ENCODE measurements at places on chromosomes 2 and 18.

GRCh38 chr2:105455488-105456003 is 56.7 kb upstream of the FHL2 start:
- peak; percentile 66 for DNase-seq

DNA sequence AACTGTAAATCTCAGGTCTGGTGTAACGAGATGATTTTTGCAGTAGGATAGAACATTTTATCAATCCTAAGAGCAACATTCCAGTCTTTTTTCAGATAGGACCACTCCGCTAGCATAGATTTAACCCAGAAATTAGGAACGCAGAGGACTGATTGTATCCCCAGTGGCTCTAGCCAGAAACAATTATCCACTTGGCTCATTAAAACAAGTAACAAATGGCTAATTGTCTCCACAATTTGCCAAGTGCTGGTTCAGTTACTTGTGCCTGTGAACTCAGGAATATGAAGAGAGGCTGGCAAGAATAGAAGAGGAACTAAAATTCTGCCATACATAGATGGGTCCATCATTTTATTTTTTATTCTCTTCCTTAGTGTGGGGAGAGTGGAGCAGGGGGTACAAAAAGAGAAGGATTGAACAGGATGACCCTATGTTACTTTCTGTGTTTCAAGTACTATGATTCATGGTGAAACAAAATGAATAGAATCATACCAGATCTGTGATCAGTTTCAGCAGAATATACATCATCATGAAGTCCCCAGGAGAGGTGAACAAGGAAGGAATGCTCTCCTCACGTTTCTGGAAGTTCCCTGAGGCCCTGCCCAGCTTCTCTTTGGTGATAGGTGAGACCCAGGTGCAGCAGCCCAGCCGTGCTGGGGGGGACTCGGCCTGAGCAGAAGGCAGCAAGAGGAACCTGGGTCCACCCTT is 121.6 kb downstream of the ARL4C start:
- DNase-seq, result no peak

DNA sequence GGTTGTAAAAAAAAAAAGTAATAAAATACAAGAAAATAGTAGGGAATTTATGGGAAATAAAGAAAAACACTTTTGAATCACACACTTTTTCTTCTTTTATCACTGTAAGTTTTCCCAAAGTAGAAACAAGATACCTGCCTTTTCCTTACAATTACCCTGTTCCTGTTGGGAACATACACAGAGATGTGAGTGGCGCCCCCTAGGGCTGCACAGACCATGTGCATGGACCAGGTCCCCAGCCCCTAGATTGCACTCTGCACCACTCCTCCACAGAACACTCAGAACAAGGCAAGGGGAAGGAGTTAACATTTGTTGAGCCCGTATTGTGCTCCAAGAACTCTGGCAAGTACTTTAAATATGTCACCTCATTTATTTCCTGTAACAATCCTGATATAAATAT is 118.7 kb upstream of the NRP2 start:
- DNase-seq, result no peak

DNA sequence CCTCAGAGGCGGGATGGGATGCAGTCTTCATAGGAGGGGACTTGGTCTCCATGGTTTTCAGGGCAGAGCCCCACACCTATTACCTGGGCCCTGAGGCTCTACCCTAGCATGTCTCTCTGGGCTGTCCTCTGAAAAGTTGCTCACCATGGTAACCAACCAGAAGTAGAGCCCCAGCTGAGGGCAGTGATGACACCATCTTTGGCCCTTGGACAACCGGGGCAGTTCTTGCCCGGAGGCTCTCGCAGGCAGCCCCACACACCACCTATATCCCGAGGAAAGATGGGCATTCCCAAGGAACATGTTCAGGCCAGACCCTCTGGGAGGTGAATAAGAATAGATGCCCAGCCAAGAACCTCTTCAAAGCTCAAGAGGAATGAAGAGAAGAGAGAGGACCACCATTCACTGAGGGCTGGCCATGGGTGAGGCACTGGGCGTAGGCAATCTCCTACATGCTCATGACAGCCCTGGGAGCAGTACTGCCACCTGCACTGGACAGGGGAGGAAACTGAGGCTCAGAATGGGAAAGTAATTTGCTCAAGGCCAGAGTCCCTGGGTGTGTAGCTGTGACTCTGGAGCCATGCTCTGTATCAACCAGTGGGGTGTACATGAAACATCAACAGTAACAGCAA is 72.5 kb downstream of the HS1BP3 start:
- DNase-seq, result no peak

GRCh38 chr2:74179063-74179865 is 585 bp upstream of the MOB1A start:
- DNase-seq, result no peak

DNA sequence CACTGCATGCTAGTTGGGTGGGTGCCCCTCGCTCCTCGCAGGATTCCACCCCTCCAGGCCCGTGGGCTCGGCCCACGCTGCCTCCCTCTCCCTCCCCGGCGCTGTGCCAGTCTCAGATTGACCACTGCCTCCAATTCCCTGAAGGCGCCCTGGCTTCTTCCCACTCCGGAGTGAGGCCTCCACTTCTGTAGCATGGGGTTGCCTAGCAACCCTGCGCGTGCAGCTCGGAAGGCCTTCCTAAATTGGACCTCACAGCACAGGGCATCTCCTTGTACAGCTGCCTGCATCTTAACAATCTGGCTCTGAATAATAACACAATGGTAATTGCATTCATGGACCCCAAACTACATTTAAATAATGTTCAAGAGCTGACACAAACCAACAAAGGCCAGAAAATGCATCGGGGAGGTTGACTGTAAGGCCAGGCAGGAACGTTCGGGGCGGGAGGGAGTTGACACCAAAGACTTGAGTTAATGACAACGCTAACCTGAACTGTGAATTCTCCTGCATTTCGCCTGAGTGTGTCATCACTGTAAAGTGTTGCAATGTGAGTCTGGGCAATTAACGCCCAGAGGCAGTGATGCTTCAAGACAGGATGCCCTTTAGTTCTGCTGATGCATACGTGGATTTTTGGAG is 222.9 kb downstream of the ZBTB7C start:
- no peak for DNase-seq

- DNase-seq, result no peak
These were observed 2.8 kb upstream of the PSMD1 start for GRCh38 chr2:231053846-231054245.

DNA sequence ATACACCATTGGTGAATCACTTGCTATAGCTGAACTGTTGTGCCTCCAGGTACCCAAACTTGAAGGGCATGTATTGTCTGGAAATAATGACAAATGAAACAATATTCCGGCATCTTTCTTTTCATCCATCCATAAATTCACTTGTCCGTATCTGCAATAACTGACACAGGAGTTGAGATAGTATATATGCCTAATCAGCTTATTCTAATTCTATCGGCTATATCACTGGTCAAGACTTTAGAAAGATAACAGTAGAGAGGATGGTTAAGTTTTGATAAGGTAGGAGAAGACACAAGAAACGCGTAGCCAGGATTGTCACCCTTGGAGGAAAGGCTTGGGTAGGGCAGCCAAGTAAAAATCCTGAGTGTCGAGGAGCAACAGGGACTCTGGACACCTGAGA is 1634.6 kb upstream of the CELF4 start:
- no peak for DNase-seq

GRCh38 chr2:160228141-160228917 is 28.3 kb upstream of the ITGB6 start:
- DNase-seq, result no peak

- no peak for DNase-seq
These were observed 1256.7 kb upstream of the NRXN1 start for GRCh38 chr2:52288596-52288995.

GRCh38 chr2:54839461-54840255 is 116.2 kb downstream of the EML6 start:
- no peak for DNase-seq

DNA sequence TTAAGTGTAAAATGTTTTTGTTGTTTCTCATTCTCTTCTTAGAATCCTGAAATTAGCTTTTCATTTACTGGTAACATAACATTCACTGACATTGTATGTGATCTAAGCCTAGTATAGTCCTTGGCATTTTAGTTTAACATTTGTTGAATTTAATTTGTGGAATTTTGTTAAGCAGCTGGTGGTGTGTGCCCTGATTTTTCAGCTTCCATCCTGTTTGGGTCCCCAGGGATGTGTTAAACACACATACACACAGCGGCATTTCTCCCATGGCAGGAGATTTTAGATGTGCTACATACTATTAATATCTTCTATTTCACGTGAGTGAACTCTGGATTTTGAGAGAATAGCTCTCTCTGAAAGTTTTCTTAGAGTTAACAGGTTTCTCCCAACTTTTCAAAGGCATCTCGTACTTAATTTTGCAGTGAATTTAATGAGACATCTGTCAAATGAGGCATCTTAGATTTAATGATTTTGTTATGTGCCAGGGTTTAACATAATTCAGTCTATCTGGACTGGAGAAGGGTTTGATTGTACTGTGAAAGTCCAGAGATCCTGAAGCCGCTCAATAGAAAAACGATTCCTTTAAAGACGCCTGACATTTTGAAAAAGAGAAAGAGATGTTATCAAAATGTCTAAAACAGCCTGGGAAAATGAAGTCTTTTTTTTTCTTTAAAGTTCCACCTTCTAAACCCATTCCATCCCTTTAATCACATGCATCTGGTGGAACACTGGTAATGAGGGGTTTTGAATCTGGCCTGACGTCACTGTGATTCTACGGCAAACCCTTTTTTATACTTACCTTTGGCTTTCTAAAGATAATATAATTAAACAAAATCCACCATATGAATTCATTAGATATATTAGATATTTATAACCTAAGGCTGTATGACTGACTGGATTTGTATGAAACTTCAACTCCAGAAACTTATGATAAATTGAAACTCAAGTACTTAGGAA is 6.8 kb downstream of the PHLPP1 start:
- no peak for DNase-seq

GRCh38 chr2:97761192-97761591 is 47.8 kb downstream of the ZAP70 start:
- no peak for DNase-seq

DNA sequence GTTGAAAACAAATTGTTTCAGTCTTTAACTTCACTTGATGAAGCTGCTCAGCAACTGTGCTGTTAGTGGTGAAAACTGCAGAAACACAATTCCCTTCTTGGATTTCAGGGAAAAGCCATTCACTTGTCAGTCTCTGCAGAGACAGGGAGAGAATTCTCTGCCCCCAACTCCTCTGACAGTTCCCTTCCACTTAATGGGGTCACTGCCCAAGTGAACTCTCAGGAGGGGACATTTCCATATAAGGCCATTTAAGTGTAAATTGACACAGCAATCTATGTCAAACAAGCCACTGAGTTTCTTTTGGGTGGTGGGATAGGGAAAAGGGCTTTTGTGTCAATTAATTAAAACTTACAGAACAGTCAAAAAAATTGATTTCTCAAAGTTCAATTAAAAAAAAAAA is 51.4 kb upstream of the DNER start:
- no peak for DNase-seq

DNA sequence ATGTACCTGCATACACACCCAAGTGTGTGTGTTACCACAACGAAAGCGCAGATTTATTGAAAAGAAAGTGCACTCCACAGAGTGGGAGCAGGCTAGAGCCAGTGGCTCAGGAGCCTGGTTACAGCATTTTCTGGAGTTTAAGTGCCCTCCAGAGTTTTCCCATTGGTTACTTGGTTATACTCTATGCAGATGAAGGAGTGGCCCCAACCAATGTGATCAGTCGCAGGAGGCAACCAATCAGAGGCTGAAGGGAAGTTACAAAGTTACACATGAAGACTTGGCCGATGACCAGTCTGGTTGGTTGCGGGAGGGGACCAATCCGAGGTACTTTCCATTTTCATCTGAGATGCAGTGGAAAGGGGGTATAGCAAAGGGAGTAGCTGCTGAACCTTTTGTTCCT is 13.5 kb upstream of the PRLH start:
- no peak for DNase-seq

- DNase-seq, result no peak
These were observed 135.0 kb upstream of the DOK6 start for GRCh38 chr18:69265656-69266055.

DNA sequence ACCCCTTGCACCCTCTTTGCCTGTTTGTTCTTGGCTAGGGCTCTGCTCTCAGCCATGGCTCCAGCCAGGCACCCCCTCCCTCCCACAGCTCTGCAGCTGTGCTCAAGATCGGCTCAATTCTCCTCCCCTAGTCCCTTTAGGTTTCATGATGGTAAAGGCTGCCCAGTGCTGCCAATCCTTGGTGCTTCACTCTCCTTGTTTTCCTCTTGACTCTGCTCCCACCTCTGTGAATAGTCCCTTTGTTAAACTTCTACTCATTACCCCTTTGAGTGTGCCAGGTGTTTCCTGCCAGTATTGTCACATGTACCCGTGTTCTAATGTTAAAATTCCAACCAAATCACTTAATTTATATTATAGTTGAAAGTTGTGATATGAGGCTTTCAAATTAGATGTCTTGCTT is 101.0 kb upstream of the CERS6 start:
- DNase-seq, result peak; percentile 70

DNA sequence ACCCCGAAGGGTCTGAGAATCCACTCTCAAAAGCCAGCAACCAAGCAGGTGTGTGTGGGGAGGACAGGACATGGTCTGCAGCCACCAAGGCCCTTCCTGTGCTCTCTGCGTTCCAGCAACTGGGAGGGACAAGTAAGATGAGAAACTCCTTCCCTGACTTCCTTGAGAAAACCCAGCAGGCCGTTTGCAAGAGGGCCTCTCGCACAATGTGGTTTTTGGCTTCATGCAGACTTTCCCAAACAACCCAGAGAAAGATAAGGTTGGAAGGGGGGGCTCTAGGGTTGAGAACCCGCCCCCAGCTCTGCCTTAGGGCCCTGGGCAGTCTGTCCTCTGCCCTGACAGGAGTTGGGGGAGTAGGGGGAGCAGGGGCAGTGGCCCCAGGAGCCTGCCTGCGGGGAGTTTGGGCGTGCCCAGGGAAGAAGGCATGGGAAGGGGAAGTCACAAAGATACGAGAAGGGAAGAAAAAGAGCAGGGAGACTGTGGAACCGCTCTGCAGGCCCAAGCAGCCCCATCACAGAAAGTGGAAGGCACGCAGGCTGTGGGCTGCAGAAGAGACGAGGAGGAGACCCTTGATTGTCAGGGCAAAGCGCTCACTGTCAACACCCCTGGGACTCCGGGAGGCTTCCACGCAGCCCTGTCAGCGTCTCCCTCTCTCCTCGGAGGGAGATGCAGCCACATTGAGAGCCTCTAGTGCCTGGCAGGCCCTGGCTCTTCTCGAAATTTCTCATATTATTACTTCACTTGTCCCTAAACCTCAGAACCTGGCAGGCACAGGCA is 99.8 kb downstream of the SMAD7 start:
- no peak for DNase-seq

GRCh38 chr2:144372410-144373080 is 147.4 kb downstream of the ZEB2 start:
- DNase-seq, result no peak
